ENCODE measurements at places on chromosomes 1 and 21.

GRCh38 chr1:7299994-7300393 lies 471.1 kb upstream of the VAMP3 start:
- no peaks in the 10 kb centered on the region for H3K4me1 ChIP-seq
- no peaks in the 10 kb centered on the region for H3K36me3 ChIP-seq
- peaks cover 13% of the 10 kb centered on the region for H3K27me3 ChIP-seq
- no peak for DNase-seq

- no peak for DNase-seq
- H3K27ac ChIP-seq, result no peak within 1 kb of the TSS
- H3K36me3 ChIP-seq, result no peaks in the 10 kb centered on the region
- no peak within 1 kb of the TSS for H3K4me3 ChIP-seq
- H3K27me3 ChIP-seq, result peaks cover 30% of the 10 kb centered on the region
- no peaks in the 10 kb centered on the region for H3K4me1 ChIP-seq
Measured at GRCh38 chr1:152786077-152786476, at the start of gene LCE1E. TSS of gene LCE1E (plus strand) at chr1:152786257. CDS start at chr1:152787300, 1,043 bp downstream.

GRCh38 chr1:14522926-14523241 lies 75.6 kb upstream of the KAZN start:
- H3K27me3 ChIP-seq, result peaks cover 9% of the 10 kb centered on the region
- no peak overlapping the region for H3K4me3 ChIP-seq
- H3K27ac ChIP-seq, result no peak overlapping the region
- H3K4me1 ChIP-seq, result no peaks in the 10 kb centered on the region
- DNase-seq, result no peak
- no peaks in the 10 kb centered on the region for H3K36me3 ChIP-seq

DNA sequence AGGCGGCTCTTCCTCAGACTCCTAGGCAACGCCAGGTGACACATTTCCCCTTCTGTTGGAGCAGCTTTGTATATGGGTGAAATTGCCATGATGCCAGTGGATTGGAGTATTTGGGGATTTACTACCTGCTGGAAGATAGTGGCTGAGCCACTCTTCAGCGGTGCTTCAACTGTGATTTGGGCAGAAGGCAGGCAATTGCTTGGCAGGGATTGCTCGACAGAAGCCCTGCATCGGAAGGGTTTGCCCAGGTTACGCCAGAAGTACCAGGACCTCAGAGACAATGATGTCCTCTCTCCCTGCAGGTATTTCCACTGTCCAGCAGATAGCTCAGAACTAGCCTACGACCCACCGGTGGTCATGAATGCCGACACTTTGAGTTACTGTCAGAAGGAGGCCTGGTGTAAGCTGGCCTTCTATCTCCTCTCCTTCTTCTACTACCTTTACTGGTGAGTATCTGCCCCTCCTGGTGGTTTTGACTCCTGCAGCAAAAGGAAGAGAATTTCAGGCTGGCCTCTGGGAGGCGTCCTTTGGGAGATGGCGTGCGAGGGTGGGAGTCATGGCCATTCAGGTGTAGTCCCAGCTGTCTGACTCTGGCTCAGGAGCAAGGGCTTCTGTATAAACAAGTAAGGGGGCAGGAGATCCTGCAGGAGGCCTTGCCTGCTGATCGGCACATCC lies 118.3 kb downstream of the CNIH3 start:
- H3K36me3 ChIP-seq, result no peaks in the 10 kb centered on the region

DNA sequence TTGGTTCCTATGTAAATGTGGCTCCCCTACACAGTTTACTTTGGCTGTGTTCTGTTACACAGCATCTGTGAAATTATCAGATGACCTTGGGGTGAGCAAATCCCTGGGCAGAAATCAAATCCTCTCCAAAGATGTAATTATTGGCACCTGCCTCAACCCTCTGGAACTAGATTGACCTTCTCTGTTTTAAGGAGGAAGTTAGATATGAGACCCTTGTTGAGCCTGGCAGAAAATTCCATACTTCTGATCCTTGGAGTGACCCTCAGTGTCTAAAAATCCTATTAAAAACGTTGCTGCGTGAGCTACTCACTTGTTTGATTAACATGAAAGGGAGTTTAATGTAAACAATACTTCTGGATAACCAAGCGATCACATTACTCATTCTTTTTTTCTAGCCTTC lies 122.0 kb downstream of the CLIC6 start:
- H3K27ac ChIP-seq, result no peak overlapping the region
- H3K4me1 ChIP-seq, result no peaks in the 10 kb centered on the region
- peaks cover 42% of the 10 kb centered on the region for H3K36me3 ChIP-seq
- H3K4me3 ChIP-seq, result no peak overlapping the region
- no peak for DNase-seq

DNA sequence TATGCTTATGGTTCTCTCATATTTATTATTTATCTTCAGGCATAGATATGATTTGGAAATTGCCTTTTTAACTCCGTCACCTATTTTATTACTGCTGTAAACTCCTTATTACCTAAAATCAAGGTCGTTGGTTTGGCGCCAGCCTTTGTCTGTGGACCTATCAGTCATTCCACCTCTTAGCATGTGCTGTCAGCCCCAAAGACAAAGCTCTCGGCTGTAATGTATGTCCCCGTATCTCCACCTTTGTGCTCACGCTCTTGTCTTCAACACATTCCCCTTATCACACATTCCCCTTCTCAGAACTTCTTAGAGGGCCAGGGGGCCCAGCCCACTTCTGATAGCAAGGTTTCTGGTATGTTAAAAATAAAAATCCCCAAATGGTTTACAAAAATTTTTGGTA lies 342.2 kb downstream of the RYR2 start:
- no peaks in the 10 kb centered on the region for H3K4me1 ChIP-seq
- H3K4me3 ChIP-seq, result no peak overlapping the region
- no peak overlapping the region for H3K27ac ChIP-seq
- no peaks in the 10 kb centered on the region for H3K36me3 ChIP-seq
- peaks cover 4% of the 10 kb centered on the region for H3K27me3 ChIP-seq

- no peaks in the 10 kb centered on the region for H3K27me3 ChIP-seq
- DNase-seq, result no peak
- H3K27ac ChIP-seq, result no peak overlapping the region
Measured at GRCh38 chr1:174916846-174917245, 82.9 kb upstream of the CACYBP start.

DNA sequence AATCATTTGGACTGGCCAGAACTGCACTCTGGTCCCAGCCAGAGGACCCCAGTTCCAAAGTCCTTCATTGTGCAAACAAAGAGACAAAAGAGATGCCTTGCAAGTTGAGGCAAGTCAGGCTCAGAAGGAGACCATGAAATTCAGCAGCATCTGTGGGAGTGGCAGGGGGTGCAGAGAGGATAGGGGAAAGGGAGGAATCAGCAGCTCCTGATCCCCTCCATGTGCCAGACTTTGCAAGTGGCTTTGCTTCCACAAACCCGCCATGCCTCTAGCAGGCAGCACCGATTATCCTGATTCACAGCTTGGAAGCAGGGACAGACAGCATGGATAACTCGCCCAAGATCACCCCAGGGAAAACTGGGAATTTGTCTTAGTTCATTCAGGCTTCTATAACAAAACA lies 2.1 kb upstream of the CAPN9 start:
- H3K27me3 ChIP-seq, result peaks cover 17% of the 10 kb centered on the region
- no peak for DNase-seq
- H3K4me1 ChIP-seq, result peaks cover 10% of the 10 kb centered on the region
- no peak overlapping the region for H3K27ac ChIP-seq
- H3K36me3 ChIP-seq, result no peaks in the 10 kb centered on the region

- H3K27me3 ChIP-seq, result peaks cover 27% of the 10 kb centered on the region
- H3K4me3 ChIP-seq, result no peak within 1 kb of the TSS
- no peaks in the 10 kb centered on the region for H3K36me3 ChIP-seq
- no peaks in the 10 kb centered on the region for H3K4me1 ChIP-seq
- H3K27ac ChIP-seq, result no peak within 1 kb of the TSS
Measured at GRCh38 chr1:110450929-110451328, at the start of gene PROK1. TSS of gene PROK1 (plus strand) at chr1:110451149. CDS start at chr1:110451217, 68 bp downstream.

GRCh38 chr1:73516451-73516850 lies 681.5 kb downstream of the LRRIQ3 start:
- DNase-seq, result no peak
- H3K36me3 ChIP-seq, result no peaks in the 10 kb centered on the region
- no peaks in the 10 kb centered on the region for H3K27me3 ChIP-seq

GRCh38 chr1:55970526-55971110 lies 608.7 kb downstream of the PLPP3 start:
- no peaks in the 10 kb centered on the region for H3K36me3 ChIP-seq
- no peak for DNase-seq
- H3K4me3 ChIP-seq, result no peak overlapping the region
- H3K27ac ChIP-seq, result no peak overlapping the region

DNA sequence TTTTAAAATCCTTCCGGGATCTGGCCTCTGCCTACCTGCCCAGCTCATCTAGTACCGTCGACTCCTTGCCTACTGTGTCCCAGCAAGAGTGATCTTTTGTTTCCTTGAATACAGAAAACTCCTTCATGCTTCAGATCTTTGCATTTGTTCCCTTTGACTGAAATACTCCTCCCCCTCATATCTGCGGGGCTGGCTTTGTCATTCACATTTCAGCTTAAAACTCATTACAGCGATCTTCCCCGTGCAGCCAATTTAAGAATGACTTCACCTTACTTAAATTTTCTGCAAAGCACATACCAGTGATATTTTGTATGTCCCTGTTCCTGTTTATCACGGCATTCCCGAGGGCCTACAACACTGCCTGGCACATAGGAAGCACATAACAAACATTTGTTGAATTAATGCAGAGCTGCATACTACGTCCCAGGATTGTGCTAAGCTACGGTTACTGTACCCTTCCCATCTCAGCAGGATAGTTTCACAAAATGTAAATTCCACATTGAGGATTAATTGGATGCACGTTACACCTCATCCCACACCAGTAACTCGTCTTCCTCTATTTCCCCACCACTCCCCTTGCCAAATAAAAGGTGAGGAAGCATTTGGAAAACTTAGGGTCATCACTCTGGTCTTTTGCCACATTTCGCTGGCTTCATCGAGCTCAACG lies 837 bp upstream of the DESI2 start:
- no peaks in the 10 kb centered on the region for H3K27me3 ChIP-seq
- peaks cover 1% of the 10 kb centered on the region for H3K36me3 ChIP-seq
- peaks cover 13% of the 10 kb centered on the region for H3K4me1 ChIP-seq
- no peak for DNase-seq
- peak overlapping the region; percentile 94 for H3K27ac ChIP-seq

DNA sequence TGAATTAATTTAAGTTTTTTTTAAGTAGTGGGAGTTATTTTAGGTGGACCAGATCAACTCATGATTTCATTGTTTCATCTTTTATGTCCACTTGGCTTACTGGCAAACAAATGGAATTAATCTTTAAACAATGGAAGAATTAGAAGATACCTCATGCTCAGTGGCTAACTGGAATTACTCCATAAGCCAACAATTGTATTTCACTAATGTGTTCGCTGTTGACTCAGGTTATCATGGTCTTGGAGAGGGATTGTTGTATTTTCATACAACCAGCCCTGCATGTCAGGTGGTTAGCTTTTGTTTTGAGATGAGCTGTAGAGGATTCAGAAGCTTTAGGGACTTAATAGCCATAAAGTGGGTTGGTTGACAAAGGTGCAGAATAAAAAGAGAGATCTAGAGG lies 57.2 kb upstream of the HMCN1 start:
- DNase-seq, result no peak
- no peaks in the 10 kb centered on the region for H3K27me3 ChIP-seq

DNA sequence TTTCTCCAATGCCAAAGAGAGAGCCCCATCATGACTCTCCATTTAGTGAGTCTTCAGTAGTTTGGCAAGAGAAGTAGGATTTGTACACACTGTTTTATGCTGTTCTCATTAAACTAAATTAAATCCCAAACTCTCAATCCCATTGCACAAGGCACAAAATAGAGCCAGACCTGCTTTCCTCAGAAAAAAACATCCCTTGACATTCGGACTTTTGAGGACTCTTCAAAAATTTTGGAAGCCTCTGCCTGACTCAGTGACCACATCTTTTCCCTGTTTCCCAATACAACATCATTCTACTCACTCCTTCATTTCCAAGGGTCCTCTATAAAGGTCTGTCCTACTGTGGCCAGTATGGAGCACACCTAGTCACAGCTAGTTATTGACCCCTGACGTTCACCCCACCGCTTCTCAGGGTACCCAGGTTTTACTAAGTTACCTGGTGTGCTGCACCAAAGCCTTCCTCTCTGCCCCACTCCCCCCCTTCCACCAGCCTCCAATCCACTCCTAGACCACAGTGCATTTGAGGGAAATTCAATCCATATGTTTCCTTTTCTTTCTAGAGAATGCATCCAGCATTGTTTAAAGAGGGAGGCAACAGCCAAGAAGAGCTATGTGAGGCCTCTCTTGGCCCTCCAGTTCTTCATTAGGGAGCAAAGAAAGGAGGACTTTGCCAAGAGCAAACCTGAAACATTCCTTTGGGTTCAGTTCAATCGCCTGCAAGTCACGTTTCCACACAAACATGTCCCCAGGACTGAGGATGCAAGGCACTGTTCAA lies 428.7 kb downstream of the PLPP3 start:
- H3K27me3 ChIP-seq, result peaks cover 5% of the 10 kb centered on the region
- H3K4me3 ChIP-seq, result no peak overlapping the region
- no peaks in the 10 kb centered on the region for H3K36me3 ChIP-seq
- no peak overlapping the region for H3K27ac ChIP-seq

- H3K27ac ChIP-seq, result peak overlapping the region; percentile 33
- H3K36me3 ChIP-seq, result no peaks in the 10 kb centered on the region
- H3K4me3 ChIP-seq, result no peak overlapping the region
- DNase-seq, result no peak
- peaks cover 33% of the 10 kb centered on the region for H3K27me3 ChIP-seq
Measured at GRCh38 chr1:22408230-22408629, 43.4 kb upstream of the ZBTB40 start.

GRCh38 chr1:198669023-198669698 lies 30.3 kb downstream of the PTPRC start:
- peak overlapping the region; percentile 17 for H3K4me3 ChIP-seq
- peaks cover 77% of the 10 kb centered on the region for H3K4me1 ChIP-seq
- H3K36me3 ChIP-seq, result peaks cover 47% of the 10 kb centered on the region
- no peak for DNase-seq

- no peaks in the 10 kb centered on the region for H3K36me3 ChIP-seq
- H3K4me3 ChIP-seq, result no peak overlapping the region
- peaks cover 13% of the 10 kb centered on the region for H3K27me3 ChIP-seq
- H3K27ac ChIP-seq, result no peak overlapping the region
- DNase-seq, result no peak
Measured at GRCh38 chr1:204042516-204042915, 30.4 kb upstream of the SOX13 start.

GRCh38 chr1:200493344-200493743 lies 83.5 kb upstream of the ZNF281 start:
- DNase-seq, result no peak
- no peaks in the 10 kb centered on the region for H3K36me3 ChIP-seq
- H3K27me3 ChIP-seq, result peaks cover 6% of the 10 kb centered on the region
- peaks cover 7% of the 10 kb centered on the region for H3K4me1 ChIP-seq
- H3K27ac ChIP-seq, result no peak overlapping the region
- no peak overlapping the region for H3K4me3 ChIP-seq

GRCh38 chr1:22075718-22076117 lies 23.2 kb downstream of the CDC42 start:
- no peaks in the 10 kb centered on the region for H3K27me3 ChIP-seq
- H3K4me1 ChIP-seq, result peaks cover 84% of the 10 kb centered on the region
- H3K27ac ChIP-seq, result peak overlapping the region; percentile 70
- peak overlapping the region; percentile 18 for H3K4me3 ChIP-seq
